ENCODE measurements at places on chromosomes 3 and 15.

DNA sequence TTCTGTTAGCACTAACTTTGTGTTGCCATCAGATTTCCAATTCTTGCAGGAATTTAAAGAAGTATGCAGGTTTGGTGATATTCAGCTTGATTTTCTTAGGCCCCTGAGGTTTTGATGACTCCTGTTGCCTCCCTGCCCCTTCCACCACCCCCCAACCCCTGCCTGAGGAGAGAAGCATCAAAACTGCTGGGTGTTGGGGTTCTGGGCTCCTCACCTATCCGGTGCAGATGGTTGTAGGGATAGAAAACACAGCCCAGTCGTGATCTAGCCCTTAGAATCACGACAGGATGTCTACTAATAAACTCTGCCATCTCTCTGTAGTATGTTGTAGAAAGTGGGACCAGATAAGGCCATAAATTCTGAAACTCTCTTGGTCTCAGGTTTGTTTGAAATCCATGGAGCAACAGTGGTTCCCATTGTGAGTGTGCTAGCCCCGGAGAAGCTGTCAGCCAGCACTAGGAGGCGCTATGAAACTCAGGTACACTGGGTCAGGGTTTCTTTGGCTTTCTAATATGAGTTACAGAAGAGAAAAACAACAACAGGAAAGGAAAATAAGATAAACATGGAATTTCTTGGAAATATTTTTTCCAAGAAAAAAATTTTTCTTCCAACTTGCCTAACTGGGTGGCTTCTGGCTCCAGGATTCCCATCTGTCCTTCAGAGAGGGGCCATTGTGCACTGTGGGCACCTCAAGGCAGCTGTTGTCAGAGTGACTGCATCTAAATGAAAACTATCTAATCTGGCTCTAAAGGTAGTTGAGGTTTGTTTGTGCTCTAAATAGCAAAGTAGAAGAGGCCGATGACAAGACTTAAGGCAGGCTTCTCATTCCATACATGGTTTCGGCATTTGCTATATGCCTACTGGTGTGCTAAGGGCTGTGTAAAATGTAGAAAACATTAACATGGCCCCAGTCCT lies 8.7 kb downstream of the SRP14 start:
- no peak for DNase-seq

DNA sequence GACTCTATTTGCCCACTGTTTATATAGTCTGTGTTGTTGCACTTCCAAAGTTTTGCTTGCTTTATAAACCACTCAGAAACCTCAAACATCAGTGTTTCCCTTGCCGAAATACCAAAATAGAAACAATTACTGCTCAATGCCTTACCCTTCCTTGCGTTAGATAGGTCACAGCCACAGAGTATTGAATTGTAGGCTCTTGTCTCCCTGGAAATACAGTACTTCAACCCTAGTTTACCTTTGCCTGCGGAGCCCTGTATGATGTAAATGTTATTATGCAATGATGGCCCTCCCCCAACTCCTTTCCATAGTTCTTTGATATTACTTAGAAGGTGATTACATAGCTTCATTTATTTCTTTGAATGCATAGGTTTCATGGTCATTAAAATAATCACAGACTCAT lies 44.2 kb downstream of the SOX2 start:
- no peak for DNase-seq

- no peak for DNase-seq
Observed at GRCh38 chr3:41192885-41193284, 6.4 kb upstream of the CTNNB1 start.

- DNase-seq = no peak
Observed at GRCh38 chr3:95721938-95722337, 1092.5 kb upstream of the EPHA6 start.

DNA sequence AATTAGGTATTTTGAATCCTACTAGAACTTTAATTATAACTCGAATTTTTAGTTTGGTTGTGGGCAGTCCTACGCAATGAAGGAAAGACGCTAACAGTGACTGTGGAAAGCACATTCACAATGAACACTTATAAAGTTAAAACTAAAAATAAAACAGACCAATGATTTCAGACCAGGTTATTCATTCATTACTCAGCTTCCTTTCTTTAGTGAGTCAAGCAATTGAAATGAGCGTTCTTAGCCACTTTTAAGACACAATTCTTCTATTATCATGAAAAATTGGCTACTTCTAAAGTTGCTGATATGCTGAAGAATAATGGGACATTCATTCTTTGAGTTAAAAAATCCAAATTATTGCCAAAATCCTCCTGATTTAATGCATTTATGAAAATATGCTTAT lies 66.0 kb upstream of the CMSS1 start:
- no peak for DNase-seq

- peak; percentile 83 for DNase-seq
Observed at GRCh38 chr3:128497305-128498126, 4.5 kb upstream of the GATA2 start.

DNA sequence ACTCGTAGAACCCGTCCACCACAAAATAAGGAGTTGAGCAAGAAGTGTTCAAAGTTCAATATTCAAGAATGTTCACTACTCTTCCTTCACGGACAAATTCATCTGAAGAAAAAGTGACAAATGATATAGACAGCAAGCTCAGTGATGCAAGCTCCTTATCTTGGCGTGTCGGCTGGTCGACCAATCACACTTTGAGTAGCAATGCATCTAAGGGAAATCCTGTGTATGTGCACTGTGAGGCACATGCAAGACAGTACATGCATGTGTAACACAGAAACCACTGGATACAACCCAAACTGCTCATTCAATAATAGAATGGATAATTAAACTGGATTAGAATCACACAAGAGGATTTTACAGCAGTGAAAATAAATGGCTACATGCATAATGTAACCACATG lies 64.4 kb upstream of the CSPG5 start:
- DNase-seq = no peak

- DNase-seq = peak; percentile 54
Observed at GRCh38 chr15:101026656-101027272, 107.6 kb downstream of the LRRK1 start.

GRCh38 chr3:168659015-168659414 lies 563.3 kb upstream of the GOLIM4 start:
- no peak for DNase-seq

- no peak for DNase-seq
Observed at GRCh38 chr3:43907508-43907858, 216.7 kb downstream of the ABHD5 start.

Measured in left cardiac atrium (tissue), 4 donors.